ENCODE measurements at places on chromosomes 2 and 18.

DNA sequence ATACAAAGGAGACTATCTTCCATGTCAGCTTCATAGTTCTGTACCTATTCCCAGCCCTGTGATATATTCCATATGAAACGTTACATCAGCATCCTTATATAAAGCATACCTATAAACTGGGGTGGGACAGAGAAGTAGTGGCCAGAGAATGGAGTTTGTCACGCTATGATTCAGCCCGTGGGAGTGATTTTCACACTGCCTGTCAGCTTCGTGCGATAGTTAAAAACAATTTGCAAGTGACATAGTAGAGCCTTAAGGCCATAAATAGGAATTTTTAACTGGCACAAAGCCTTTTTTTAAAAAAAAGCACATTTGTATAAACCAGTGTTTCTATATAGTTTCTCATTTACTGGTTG, 30.2 kb downstream of the PKP4 start:
- no peaks in the 10 kb centered on the region for H3K27me3 ChIP-seq
- H3K36me3 ChIP-seq: peaks cover 2% of the 10 kb centered on the region
- no peak for DNase-seq
- no peak overlapping the region for H3K27ac ChIP-seq

DNA sequence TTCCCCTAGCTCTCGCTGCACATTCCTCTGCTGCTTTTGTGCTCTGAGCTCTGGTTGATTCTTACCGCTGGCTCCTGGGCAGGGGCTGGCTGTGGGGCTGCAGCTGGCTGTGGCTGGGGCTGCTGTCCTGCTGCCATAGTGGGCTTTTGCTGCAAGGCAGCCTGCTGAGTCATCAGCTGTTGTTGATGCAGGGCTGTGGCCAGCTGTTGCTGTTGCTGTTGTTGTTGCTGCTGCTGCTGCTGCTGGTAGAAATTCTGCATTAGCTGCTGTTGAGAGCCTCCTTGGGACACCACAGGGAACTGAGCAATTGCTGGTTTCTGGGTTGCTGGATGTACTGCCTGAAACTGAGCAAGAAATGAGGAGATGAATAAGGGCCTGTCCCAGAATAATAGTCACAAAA, 77.2 kb upstream of the NFU1 start:
- H3K36me3 ChIP-seq: peaks cover 74% of the 10 kb centered on the region
- no peak overlapping the region for H3K4me3 ChIP-seq
- H3K27me3 ChIP-seq: no peaks in the 10 kb centered on the region
- DNase-seq: no peak
- no peak overlapping the region for H3K27ac ChIP-seq

DNA sequence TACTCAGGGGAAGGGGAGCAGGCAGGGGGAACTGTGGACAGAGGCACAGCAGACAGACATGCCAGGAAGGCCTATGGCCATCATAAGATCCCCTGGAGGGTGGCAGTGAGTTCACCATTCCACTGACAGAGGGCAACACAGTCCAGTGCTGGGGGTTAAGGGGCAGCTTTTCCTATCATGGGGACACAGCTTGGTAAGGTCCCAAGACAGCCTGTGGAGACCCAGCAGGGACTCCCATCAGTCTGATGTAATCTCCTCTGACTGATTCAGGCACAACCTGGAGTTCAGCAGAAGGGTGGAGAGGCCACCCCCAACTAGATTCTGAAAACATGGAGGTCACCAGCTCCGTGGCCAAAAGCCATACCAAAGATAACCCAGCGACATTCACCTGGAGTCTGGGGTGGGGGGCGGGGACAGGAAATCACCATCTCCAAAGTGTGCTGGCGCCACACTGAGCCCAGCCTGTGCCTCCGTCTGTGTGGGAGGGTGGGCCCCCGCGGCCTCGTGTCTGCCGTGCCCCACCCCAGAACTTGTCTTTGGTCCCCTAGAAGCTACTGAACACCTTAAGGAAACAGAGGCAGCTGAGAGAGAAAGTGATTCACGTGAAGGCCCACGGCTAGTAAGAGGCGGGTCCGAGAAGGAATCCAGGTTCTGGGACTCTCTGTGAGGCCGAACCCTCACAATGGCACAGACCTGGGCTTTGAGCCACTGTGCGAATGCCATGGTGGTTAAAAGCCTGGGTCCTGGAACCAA, 28.6 kb downstream of the DNMT3A start:
- H3K4me1 ChIP-seq: peaks cover 72% of the 10 kb centered on the region
- H3K36me3 ChIP-seq: peaks cover 60% of the 10 kb centered on the region
- peak overlapping the region; percentile 88 for H3K4me3 ChIP-seq
- H3K27me3 ChIP-seq: no peaks in the 10 kb centered on the region

GRCh38 chr18:62107881-62108280, 79.0 kb downstream of the PIGN start:
- no peaks in the 10 kb centered on the region for H3K27me3 ChIP-seq
- no peak overlapping the region for H3K4me3 ChIP-seq
- no peaks in the 10 kb centered on the region for H3K36me3 ChIP-seq

DNA sequence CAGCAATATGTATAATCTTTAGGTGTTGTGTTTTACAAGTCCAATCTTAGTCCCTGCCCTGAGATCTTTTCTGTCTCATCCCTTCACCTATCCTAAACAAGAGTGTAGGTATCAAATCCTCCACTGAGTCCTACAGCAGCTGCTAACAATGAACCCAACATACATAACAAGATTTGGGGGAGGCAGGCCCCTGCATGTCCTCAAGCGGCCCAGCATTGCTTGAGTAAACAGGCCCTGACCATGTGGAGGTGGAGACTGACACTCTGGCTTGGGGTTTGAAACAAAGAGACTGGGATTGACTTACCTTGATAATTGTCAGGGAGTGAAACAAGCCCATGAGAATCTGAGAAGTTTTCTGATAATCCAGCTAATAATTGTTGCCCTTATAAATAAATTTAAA, 213.4 kb downstream of the STK39 start:
- no peaks in the 10 kb centered on the region for H3K27me3 ChIP-seq
- H3K27ac ChIP-seq: no peak overlapping the region
- peaks cover 16% of the 10 kb centered on the region for H3K36me3 ChIP-seq

DNA sequence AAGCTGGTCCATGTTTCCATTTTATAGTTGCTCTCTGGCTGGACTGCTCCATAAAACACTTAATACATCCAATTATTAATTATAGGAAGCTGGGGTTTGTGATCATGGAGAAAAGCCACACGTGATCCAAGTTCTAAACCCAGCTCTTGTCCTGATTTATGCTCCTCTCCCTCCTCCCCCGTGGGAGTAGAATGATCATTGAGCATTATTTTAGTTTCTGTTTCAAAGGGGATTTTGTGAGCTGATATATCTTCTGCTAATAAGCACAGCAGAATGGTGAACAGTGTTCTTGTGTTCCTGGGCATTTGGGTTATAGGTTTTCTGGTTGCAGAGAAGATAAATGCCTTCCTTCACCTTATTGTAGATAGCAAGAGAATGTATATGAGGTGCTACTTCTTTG, 135.7 kb upstream of the TMEM200C start:
- no peaks in the 10 kb centered on the region for H3K27me3 ChIP-seq
- no peak overlapping the region for H3K27ac ChIP-seq
- no peaks in the 10 kb centered on the region for H3K4me1 ChIP-seq
- no peaks in the 10 kb centered on the region for H3K36me3 ChIP-seq

Measured in activated CD8-positive, alpha-beta T cell treated with anti-CD3 and anti-CD28 coated beads for 36 hours (primary cell).